ENCODE measurements at places on chromosomes 5 and 9.

GRCh38 chr9:134770972-134771971 is 109.3 kb upstream of the FCN2 start:
- no peak for DNase-seq

- no peak for DNase-seq
Measured at GRCh38 chr5:82815871-82816270, 261.3 kb downstream of the TMEM167A start.

- no peak for DNase-seq
Measured at GRCh38 chr5:121737120-121737519, 114.6 kb upstream of the FTMT start.

DNA sequence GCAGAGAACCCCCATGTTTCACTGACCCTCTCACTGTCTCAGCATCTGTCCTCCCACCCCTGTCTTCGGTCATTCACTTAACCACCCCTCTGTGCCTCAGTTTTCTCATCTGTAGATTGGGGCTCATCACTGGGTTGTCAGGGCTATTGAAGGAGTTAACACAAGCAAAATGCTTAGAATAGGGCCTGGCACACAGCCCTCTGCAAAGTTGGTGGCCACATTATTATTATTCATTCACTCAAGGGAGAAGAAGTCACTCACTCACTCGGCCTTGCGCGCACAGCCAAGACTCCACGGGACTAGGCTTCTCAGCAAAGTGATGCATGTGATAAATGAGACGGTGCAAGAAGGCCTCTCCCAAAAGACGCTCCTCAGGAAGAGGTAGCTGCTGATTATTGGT is 8.0 kb downstream of the PDGFRB start:
- no peak for DNase-seq

DNA sequence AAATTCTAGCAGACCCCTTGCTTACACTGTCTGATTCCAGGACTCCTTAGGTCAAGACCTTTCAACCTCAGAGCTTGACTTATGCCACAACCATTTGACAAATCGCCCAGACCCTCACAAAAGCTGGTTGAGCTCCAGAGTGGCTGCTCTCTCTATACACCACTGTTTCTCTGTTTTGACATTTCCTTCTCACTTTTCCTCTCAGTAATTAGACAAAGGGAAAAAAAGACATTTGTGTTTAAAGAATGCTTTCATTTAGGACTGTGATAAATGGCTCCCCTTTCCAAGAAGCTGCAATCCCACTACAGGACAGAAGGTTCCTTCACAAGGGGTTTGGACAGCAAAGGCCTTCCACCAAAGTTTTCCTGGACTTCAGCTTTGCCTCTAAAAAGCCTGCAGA is 601.3 kb downstream of the NR2F1-AS1 start:
- no peak for DNase-seq

Data from HAP-1 (cell line).